GM18507 (cell line): ENCODE measurements at places on chromosomes 12 and 14.
A peak's percentile ranks its signal among the peaks of the same experiment; 100 is the strongest.

GRCh38 chr12:13941258-13942249 is 39.8 kb downstream of the GRIN2B start:
- DNase-seq: no peak

DNA sequence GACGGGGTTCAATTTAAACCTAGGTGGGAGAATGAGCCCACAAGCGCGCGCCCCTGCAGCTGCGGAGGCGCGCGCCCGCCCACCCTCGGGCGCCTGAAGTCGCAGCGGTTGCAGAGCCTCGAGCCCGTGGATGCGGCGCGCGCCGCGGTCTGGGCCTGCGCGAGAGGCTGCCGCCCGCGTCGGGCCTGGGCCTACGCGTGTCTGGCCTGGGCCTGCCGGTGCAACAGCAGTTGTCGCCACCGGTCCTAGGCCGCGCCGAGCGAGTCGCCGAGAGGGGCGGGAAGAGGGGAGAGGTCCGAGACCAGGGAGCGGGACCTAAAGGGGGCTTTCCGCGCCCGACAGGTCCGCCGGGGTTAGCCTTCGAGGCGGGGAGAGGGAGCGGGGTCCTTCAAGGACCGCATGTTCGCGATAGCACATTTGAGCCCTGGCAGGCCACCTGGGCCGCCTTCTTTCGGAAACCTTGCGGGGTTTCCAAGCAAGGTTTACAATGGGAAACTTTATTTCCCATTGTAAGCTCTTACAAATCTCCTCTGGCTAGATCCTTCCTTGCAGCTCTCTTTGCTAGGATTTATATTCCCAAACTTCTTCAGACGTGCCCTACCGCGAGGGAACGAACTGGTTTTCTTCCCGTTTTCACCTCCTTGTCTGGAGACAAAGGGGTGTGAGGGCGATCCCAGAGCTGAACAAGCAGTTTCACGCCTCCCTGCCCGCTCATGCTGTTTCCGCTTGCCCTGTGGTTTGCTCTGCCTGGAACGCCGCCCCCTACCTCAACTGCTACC is 6.8 kb downstream of the SIX6 start:
- no peak for DNase-seq

- no peak for DNase-seq
Observed at GRCh38 chr12:100993916-100994450, 199.4 kb downstream of the ANO4 start.

DNA sequence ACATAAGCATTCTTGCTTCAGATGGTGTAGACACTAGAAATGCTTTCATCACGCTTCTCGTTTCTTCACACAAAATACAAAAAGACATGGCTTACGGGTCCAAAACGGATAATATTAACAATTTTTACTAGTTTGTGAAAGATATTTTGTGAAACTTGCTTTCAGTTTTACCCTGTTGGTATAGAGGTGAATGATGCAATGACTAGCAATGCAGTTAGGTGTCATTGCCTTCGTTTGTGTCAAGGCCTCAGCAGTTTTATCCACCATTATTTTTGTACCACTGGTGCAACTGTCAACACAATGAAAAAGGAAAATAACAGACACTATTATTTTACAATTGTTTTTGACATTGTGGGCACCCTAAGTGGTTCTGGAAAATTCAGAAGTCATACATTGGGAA is 323.0 kb downstream of the FLRT2 start:
- no peak for DNase-seq

DNA sequence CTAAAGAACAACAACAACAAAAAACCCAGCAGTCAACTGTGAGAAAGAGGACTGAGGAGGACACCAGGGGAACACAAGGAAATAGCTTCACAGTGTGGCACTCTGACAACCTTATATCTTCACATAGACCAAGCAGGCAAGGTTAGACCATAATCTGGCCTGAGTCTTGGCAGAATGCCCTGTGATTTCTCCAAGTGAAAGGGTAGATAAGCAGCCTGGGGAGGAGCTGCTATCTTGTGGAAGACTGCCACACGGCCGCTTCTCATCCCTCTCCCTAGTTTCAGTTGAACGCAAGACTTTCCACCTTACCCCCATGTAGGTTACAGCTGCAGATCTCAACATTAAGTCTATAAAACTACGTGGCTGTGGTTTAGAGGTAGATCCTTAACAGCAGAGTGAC is 3.7 kb downstream of the SLC25A21 start:
- DNase-seq: no peak

GRCh38 chr14:54975856-54976255 is 51.0 kb downstream of the WDHD1 start:
- DNase-seq: no peak

- DNase-seq: no peak
Observed at GRCh38 chr12:69328426-69328825, 19.8 kb upstream of the LYZ start.

- no peak for DNase-seq
Observed at GRCh38 chr12:71799106-71799505, 40.5 kb upstream of the TBC1D15 start.

- no peak for DNase-seq
Observed at GRCh38 chr14:103436533-103436932, 51.3 kb downstream of the MARK3 start.

- no peak for DNase-seq
Observed at GRCh38 chr14:99012703-99013102, 259.3 kb downstream of the BCL11B start.

GRCh38 chr12:39772821-39773259 is 153.2 kb upstream of the ABCD2 start:
- no peak for DNase-seq

DNA sequence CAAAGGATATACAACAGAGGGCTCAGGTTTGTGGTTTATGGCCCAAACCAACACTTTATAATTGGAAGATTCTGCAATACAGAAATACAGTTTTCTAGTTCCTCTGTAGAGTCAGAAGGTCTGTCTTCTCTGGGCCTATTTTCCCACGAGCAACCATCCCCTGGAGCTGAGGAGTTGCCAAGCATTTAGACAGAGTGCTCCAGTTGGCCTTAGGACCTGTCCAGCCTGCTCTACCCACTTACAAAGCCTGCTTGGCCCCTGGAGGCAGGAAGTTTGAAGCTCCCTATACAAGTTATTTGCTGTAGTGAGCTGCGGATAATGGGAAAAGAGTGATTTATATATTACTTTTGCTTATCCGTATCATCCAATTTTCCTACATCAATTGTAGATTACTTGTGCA is 60.8 kb upstream of the HSPB8 start:
- DNase-seq: no peak

DNA sequence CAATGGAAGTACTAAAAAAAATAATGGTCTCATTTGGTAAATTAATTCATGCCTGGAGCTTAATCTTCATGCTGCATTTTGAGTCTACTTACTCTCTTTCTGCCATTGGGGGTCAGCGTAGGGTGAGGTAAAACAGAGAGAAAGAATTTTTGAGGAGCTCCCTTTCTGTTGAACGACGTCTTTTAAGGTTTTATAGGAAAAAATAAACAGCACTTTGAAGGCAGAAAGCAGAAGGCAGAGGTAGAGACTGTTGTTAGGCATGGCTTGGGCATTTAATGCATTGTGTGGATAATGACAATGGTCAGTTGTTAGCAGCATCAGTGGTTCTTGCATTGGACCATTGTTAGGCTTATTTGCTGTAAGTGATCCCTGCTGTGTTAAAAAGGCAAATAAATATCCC is 557.2 kb upstream of the STXBP6 start:
- DNase-seq: no peak

DNA sequence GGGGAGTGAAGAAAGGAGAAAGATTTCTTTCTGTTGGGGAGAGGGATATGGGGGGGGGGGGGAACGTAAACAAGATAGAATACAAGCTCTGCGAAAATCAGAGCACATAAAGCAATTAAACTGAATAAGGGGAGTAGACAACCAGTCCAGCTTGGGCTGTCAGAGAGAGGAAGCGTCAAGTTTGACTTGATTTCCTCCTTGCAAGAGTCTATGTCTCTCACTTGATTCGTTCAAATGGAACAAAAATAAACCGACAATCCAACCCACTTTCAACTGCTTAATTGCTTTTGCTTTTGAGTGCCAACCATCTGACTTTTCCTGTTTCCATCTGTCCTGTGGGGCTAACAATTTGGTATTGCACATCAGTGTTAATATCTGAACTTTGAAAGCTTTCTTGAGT is 942 bp downstream of the SYT1 start:
- no peak for DNase-seq

- no peak for DNase-seq
Observed at GRCh38 chr14:38207736-38208617, at the start of gene SSTR1. SSTR1 (plus strand) TSS chr14:38207904; CDS start chr14:38209390, 1,486 bp downstream.

DNA sequence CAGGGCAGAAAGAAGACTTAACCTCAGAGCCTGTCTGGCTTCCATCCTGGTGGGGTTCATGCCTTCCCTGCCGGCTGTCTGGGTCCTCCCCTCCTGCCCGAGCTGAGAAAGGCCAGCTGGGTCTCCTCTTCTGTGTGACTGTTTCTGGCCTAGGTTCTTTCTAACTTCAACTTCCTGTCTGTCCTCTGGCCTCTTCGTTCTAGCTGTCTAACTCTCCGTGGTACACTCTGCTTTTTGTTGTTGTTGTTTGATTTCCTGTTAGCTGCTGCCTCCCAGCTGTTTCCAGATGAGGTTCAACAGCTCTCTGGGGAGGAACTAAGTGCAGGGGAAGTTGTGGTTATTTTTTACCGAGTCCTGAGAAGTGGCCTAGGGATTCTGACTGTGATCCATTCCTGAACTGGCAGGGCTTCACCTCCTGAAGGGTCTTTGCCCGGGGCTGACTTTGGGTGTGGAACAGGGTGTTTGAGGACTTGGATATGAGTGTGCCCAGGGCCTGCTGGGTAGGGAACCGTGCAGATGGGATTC is 3.2 kb downstream of the MLXIP start:
- peak; percentile 52 for DNase-seq

- DNase-seq: no peak
Observed at GRCh38 chr12:89347325-89347829, 4.9 kb downstream of the DUSP6 start.

GRCh38 chr12:75130811-75131210 is 78.8 kb downstream of the KCNC2 start:
- no peak for DNase-seq

GRCh38 chr14:84442521-84442920 is 1087.4 kb upstream of the FLRT2 start:
- DNase-seq: no peak

- DNase-seq: no peak
Observed at GRCh38 chr12:130169256-130169655, 7.0 kb downstream of the FZD10 start.

GRCh38 chr14:80850197-80850814 is 91.2 kb downstream of the CEP128 start:
- no peak for DNase-seq

- DNase-seq: no peak
Observed at GRCh38 chr14:102182190-102182589, 42.5 kb downstream of the WDR20 start.

- no peak for DNase-seq
Observed at GRCh38 chr12:46548605-46549071, 176.1 kb upstream of the SLC38A2 start.

- no peak for DNase-seq
Observed at GRCh38 chr12:48956279-48957140, 777 bp downstream of the ARF3 start.

GRCh38 chr12:59452746-59453145 is 143.1 kb upstream of the SLC16A7 start:
- no peak for DNase-seq

DNA sequence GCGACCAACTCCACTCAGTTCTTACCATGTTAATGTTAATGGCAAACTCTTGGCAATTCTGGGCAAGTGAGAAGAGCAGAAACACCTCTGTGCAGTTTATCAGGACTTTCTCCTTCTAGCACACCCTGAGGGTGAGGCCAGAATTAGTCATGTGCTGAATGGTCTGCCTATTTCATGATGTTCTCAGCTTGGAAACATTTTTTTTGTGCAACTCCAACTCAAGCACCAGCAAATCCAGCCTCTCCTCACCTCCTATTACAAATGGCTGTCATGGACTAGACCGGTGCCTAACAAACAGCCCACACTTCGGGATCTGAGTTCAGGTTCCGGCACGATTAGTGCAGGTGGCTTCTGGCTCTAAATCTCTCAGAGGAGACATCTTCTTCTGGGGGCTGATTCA is 246.0 kb downstream of the ZFP36L1 start:
- DNase-seq: no peak

GRCh38 chr12:29595071-29595755 is 97.7 kb upstream of the OVCH1 start:
- DNase-seq: no peak

- DNase-seq: no peak
Observed at GRCh38 chr14:101335061-101335661, 226.1 kb upstream of the DIO3 start.

- DNase-seq: no peak
Observed at GRCh38 chr12:107593713-107594381, 91.8 kb upstream of the PWP1 start.
